Thoracic aorta (tissue), 2 donors: ENCODE measurements at places on chromosomes 6 and 20. TPM values are rescaled to one million over a fixed set of nuclear protein-coding genes. Genes with fewer than 3 reads are reported as not detected.

GGTLC1 gene
- not detected for total RNA-seq

NMBR gene
- total RNA-seq = 0.49 TPM

GINS1 gene
- not detected for total RNA-seq

DNA sequence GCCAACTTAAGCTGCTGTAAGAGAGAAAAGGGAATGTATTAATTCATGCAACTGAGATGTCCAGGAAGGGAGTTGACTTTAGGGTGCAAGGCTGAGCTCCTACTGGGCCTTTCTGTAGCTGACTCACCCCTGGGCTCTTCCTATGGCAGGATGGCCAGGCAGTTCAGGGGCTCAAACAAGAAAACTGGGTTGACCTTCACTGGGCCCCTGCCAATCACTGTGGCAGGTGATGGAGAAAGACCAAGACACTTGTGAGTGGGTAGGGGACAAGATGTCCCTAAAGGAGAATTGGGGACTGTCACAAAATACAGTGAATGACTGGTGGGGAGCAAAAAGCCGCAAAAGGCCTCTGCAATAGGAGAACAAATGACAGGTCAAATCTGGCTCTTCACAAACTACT, 21.5 kb upstream of the RALGAPA2 start:
- H3K4me1 ChIP-seq = peaks cover 31% of the 10 kb centered on the region
- H3K36me3 ChIP-seq = no peaks in the 10 kb centered on the region
- no peaks in the 10 kb centered on the region for H3K27me3 ChIP-seq
- no peak overlapping the region for H3K27ac ChIP-seq

GRCh38 chr6:111971866-111972532, 81.9 kb upstream of the CCN6 start:
- H3K36me3 ChIP-seq = no peaks in the 10 kb centered on the region
- no peaks in the 10 kb centered on the region for H3K27me3 ChIP-seq
- no peak for DNase-seq
- no peak overlapping the region for H3K27ac ChIP-seq

DNA sequence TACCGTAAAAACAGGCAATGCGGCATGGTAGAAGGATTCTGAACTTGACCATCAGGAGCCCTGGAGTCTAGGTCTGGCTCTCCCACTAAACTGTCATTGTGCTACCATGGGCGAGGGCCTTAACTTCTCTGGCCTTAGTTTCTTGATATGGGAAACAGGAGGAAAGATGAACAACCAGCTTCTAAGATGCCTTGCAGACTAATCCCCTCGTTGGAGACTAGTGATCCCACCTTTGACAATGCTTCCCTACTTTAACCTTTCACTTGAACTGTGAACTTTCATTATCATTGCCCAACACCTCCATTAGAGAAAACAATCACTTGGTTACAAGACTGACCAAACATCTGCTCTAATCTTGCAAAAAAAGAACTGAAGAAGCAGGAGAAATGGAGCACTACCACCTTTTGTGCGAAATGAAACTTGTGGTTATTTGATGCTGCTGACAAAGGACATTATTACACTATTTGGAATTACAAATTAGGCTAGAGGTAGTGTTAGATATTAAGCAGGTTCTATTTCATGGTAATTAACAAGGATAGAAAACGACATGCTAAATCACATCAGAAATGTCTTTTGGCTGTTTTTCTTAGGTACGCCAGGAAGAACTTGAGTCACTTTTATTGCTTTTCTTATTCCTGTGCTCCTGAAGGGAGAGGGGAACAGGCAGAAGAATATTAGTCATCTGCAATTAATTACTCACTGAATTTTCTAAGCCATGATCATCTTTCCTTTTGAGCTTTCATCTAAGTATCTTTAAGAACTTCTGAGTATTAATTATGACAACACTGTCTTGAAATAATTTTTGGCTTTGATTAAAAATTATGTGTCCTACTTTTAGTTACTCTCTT, 39.1 kb upstream of the ARHGAP18 start:
- DNase-seq = no peak
- peaks cover 28% of the 10 kb centered on the region for H3K4me1 ChIP-seq
- H3K4me3 ChIP-seq = no peak overlapping the region
- peak overlapping the region; percentile 0 for H3K27ac ChIP-seq
- H3K27me3 ChIP-seq = no peaks in the 10 kb centered on the region

DNA sequence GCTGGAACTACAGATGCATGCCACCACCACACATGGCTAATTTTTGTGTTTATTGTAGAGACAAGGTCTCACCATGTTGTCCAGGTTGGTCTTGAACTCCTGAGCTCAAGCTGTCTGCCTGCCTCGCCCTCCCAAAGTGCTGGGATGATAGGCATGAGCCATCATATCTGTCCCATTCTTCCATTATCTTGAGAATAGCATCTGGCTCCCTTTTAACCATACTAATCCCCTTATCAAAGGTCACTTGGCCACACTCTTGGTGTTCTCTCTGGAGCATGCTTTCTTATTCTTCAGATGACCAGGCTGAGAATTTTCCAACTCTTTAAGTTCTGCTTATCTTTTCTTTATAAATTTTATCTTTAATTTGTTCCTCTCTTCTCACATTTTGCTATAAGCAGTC, 15.9 kb upstream of the TRERF1 start:
- DNase-seq = no peak
- H3K36me3 ChIP-seq = no peaks in the 10 kb centered on the region
- no peak overlapping the region for H3K27ac ChIP-seq
- no peaks in the 10 kb centered on the region for H3K4me1 ChIP-seq
- H3K4me3 ChIP-seq = no peak overlapping the region
